ENCODE measurements at places on chromosomes 5 and 9.
A peak's percentile ranks its signal among the peaks of the same experiment; 100 is the strongest.

GRCh38 chr9:76112151-76112550 lies 221.7 kb downstream of the PCSK5 start:
- no peak for DNase-seq

GRCh38 chr9:72524820-72525540 lies 3.6 kb downstream of the TMC1 start:
- DNase-seq = peak; percentile 99

DNA sequence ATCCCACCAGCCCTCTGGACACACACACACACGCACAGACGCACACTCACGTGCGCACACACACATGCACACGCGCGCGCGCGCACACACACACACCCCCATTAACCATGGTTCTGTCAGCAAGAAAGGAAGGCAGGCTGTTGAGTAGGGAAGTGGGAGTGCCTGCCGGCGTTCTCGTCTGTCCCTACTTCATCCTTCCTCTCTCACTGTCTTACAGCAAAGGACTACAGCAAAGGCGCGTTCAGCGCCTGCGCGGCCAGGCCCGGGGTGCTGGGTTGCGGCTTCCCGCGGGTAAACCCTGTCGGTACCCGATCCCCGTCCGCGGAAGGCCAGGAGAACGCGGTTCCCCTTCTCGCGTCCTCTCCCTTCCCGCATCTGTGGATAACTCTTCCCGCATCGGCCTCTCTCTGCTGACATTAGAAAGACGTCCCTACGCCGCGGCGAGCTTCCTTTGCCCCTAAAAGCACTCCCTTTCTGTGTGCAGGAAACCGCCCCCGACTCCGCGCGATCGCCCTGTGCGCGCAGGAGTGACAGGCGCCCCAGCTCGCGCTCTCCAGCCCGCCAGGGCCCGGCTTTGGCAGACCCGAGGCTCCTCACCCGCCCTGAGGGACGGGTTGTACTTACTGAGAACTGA lies 219.2 kb downstream of the AGTPBP1 start:
- peak; percentile 45 for DNase-seq

DNA sequence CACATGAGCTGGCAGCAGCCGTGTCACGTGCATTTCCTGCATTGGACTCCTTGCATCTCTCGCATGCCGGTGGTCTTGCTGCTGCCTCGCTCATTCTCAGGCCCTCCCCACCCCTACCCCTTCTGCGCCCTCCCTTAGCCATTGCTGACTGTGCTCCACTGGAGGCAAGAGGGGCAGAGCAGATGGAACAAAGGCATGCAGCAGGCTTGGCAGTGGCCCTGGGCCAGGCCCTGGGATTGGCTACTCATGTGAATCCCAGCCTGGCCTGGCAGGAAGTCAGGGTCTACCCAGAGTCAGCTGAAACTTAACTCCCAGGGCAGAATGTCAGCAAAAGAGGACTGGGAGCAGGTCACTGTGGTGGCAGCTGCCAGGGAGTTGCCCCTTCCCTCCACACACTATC lies 62.3 kb downstream of the TSTD2 start:
- DNase-seq = no peak

- DNase-seq = no peak
These were observed 9.1 kb upstream of the HSPB3 start for GRCh38 chr5:54446379-54446732.

DNA sequence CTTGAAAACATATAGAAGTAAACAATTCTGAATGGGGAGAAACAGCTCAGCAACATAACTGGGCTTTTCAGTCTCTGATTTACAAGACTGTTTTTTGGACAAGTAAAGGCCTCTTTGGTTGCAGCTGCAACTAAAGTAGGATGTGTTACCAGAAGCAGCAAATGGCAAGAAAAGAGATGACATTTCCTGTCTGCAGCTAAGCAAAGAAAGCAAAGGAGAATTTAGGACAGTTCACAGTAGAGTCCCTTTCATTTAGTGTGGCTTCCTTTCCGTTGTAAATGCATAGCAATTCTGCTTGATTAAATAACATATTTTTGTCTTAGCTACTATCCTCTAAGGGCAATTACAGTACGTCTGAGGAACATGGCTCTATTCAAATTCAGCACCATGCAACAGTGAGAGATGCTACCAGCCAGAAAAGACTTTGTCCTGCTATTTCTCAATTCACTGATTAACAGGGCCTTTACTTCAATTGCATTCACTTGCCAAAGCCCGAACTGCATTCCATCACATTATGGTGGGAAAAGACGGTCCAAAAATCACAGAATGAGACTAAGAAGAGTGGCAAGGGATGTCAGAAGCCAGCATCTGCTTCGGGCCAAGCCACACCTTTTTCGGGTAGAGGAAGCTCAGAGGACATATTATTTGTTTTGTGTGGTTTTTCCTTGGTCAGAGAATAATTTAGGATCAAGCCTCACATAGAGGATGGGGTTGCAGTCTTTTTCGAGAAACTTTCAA lies 107.7 kb downstream of the SEMA6A start:
- DNase-seq = no peak

DNA sequence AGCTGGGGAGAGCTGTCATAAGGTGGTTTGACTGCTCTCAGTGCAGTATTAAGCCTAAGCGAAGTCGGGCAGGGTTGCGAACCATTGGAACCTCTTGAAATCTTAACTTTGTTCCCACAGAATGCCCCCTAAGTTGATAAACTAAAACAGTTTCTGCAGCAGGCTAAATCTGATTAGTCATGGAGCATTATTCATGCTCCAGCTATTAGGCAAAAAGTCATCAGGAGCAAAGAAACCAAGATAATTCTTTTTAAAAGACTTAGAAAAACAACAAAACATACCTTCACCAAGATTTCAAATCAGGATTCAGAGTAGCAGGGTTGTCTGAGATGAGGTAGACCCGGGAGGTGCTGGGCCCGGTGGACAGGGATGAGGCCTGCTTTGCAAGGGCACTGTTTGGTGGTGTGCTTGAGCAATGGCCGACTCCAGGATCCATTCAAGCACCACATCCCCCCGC lies 69.9 kb upstream of the PLPP1 start:
- DNase-seq = peak; percentile 76

GRCh38 chr5:151926188-151926587 lies 1.5 kb upstream of the GLRA1 start:
- DNase-seq = no peak

GRCh38 chr9:96408409-96409280 lies 9.5 kb downstream of the ZNF367 start:
- DNase-seq = no peak

GRCh38 chr9:112069318-112070169 lies 105.6 kb downstream of the SUSD1 start:
- DNase-seq = peak; percentile 49

- no peak for DNase-seq
These were observed 4.6 kb downstream of the ZNF367 start for GRCh38 chr9:96413302-96414221.

- DNase-seq = no peak
These were observed 32.9 kb downstream of the FRMD3 start for GRCh38 chr9:83505282-83505681.

DNA sequence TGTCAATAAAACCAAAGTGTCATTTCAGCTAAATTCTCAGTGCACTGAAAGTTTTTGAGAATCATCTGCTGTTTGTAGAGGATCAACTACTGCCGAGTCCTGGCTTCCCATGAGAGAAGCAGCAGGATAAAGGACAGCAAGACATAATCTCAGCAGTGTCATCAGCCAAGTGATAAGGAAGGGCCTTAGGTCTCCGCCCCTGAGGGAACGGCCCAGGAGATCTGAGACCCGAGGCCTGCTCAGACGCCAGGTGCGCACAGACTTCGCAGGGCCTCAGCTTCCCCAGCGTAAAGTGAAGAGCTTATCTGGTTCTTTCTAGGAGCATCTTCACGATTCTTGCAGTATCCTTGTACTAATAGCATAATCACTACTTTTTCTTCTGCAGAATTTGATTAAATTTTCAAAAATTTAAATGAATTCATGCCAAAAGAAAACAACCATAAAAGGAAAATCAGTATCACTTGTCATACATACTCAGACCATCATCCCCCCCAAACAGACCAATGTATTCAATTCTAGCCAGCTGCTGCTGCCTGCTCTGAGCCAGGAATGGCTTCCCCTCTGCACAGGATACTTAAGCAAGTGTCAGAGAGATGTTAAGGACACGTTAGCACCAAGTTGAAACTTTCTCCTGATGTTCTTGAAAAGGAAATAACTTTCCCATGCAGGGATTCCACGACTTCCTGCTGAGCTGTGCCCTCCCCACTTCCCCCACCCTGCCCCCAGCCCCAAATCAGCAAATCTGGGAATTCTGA lies 2.2 kb downstream of the GFPT2 start:
- DNase-seq = no peak

GRCh38 chr5:73899055-73899454 lies 273.1 kb downstream of the ARHGEF28 start:
- DNase-seq = no peak

DNA sequence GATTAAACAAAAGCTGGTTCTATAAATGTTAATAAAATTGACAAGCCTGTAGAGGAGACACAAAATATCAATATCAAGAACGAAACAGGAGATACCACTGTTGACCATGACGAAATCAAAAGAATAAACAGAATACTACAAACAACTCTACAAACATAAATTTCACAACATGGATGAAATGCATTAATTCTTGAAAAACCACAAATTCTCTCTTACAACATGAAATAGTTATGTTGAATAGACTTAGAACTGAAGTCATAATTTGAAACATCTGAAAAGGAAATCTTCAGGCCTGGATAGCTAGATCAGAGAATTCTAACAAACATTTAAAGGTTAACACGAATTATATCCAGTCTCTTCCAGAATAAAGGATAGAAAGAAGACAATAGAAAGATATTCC lies 6.9 kb upstream of the SPATA31C1 start:
- DNase-seq = no peak

GRCh38 chr9:97940233-97940632 lies 2.3 kb upstream of the HEMGN start:
- no peak for DNase-seq

DNA sequence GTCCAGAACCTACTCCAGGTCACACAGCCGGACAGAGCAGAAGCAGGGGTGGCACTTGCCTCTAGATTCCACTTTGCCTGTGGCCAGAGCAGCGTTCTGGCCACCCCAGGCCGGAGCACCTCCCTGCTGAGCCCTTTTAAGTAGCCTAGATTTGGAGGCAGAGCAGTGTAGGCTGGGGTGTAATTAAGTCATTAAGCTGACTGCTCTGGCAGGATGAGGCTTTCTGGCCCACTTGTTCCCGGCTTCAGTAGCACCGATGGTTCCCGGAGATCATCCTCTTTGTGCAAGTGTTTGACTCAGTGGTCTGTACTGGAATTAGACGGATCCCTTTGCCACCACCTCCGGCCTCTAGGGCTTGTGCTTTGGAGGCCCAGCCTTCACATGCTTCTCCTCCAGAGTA lies 281.9 kb upstream of the ANKRD55 start:
- no peak for DNase-seq

DNA sequence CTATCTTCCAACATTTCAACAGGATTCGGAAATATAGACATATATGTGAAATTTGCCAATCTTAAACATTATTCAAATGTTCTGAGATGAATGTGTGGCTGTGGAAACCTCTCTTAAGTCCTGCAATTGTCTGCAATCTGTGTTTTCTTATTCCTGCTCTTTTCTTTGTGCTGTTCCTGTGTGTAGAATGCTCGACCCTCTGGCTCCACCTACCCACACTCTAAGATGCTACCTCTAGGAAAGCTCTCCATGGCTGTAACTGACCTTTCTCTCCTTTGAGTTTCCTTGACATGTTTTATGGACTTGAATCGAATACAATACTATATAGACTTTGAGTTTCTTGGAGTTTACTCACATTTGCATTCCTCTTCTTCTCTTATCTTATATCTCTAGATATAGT lies 120.6 kb upstream of the ASTN2 start:
- no peak for DNase-seq

- DNase-seq = no peak
These were observed 64.0 kb downstream of the NSUN2 start for GRCh38 chr5:6568889-6569288.

DNA sequence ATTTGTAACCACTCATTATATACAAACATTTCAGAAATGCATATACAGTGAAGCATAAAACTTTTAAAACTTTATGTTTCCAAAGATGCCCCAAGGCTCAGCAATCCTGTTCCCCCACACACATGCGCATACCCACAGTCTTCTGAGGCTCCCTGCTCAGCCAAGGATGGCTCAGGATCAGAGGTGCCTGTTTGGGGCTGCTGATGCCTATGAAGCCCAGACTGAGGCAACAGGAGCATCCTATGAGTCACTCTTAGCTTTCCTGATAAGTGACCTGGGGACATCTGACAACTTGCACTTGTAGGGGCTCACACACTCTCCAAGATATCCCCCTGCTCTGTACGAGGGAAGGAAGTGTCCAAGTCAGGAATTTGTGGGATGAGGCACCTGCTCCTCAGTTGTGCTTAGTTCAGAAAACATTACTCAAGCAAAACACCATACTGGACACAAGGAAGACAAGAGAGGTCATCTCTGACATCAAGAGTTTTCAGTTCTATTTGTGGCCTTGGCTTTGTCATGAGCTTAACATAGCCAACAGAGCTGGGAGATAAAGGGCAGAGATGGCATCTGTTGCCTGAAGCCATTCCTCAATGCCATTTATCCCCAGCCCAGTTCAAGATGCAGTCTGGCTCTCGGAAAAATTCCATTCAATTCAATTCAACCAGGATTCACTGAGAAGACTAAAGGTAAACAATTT lies 62.3 kb downstream of the NIPSNAP3B start:
- no peak for DNase-seq

- no peak for DNase-seq
These were observed 241.6 kb downstream of the KIAA0825 start for GRCh38 chr5:94376672-94377345.

DNA sequence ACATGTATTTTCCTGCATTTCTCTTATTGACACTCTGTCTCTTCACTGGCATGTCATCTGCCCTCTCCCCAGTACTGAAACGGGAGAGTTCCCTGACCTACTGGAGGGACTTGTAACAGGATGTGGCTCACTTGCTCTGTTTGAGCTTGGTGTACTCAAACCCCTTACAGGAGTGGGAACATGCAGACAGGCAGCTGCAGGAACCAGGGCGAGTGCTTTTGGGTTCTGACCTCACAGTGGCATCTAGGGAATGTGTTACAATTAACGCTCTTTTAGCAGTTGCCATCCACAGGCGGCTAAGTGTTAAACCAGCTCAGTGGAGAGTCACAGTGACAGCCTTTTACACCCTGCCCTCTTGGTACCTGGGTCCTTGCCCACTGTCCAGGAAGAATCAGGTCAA lies 300.3 kb upstream of the GRAMD2B start:
- DNase-seq = peak; percentile 22

GRCh38 chr5:109005297-109006009 lies 257.8 kb downstream of the FER start:
- DNase-seq = no peak

- no peak for DNase-seq
These were observed 4.4 kb upstream of the FER start for GRCh38 chr5:108743319-108743718.

GRCh38 chr5:60437308-60437707 lies 262.7 kb downstream of the DEPDC1B start:
- DNase-seq = no peak

- DNase-seq = peak; percentile 57
These were observed 123.6 kb downstream of the INVS start for GRCh38 chr9:100222674-100223073.

Data from mesenchymal stem cell (in vitro differentiated cells and primary cell).